Stimulated activated CD8-positive, alpha-beta memory T cell treated with anti-CD3 and anti-CD28 coated beads, Interleukin-2, amount 100 ng/mL, for 1 hour (primary cell): ENCODE measurements at places on chromosomes 1 and 21.

- no peak for DNase-seq
Measured at GRCh38 chr1:119225265-119225664, 84.8 kb upstream of the WARS2 start.

- no peak for DNase-seq
Measured at GRCh38 chr21:37562920-37563640, 196.5 kb downstream of the DYRK1A start.

GRCh38 chr1:216332462-216332861 lies 90.8 kb downstream of the USH2A start:
- DNase-seq = no peak

DNA sequence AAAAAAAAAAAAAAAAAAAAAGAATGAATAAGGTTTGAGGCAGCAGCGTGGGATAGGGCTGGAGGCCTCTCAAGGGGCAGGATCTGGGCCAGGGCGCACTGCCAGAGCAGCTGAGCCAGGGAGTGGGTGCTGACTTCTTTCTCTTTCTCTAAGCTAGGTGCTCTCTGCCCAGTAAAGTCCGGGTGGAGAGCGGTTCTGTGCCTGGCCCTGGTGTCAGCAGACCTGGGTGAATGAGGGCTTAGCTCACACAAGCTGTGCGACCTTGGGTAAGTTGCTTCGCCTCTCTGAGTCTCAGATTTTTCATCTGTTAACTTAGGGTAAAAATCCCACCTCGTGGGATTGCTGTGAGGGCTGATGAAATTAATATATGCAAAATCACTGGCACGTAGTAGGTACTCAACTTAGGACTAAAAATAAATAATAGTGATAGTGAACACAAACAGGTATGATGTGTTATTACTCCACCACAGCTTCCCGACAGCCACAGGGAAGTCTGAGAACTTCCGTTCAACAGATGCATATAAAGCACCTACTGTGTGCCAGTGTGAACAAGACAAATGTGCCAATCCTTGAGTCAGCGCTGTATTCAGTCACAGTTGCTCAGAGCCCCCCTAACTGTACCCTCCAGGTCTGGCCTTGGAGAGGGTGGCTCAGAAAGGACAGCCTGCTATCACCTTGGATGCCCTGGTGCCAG lies 2.0 kb upstream of the FAM131C start:
- no peak for DNase-seq

DNA sequence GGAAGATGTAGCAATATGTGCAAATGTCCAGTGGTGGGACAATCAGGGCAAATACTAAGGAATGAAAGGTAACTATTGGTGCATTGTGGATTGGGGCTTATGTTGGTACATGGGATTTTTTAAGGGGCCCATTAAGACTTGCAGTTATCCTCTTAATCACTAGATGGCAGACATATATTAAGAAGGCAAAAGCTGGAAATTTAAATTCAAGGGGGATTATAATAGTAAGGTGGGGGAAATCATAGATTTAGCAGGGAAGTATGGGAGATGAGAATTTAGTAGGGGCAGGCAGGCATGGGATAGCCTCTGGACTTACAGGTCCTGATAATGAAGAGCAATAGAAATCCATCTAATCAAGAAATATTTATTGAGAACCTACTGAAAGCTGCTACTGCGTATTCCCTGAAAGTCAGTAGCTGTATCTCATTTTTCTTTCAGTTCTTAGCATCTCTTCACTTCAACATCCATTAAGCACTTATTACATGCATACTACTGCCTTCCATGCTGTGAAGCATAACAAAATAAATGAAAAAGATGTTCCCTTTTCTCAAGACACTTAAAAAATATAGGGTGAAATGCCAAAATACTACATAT lies 251.8 kb downstream of the CRB1 start:
- no peak for DNase-seq

DNA sequence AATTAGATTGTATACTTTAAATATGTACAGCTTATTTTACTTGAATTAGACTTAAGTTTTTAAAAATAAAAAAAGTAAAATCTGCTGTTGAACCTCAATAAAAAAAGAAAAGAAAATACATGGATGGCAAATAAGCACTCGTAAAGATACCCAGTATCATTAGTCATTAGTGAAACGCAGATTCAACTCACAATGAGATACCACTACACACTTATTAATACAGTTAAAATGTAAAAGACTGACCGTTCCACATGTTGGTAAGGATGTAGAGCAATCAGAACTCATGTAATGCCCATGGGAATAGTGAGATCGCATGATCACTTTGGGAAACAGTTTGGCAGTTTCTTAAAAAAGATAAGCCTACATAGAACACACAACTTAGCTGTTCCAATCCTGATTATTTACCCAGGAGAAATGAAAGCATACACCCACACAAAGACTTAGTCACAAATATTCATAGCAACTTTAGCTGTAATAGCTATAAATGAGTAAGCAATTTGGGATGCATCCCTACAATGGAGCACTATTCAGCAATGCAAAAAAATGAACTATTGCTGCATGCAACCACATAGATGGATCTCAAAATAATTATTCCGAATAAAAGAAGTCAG lies 7.3 kb downstream of the SH2D1B start:
- no peak for DNase-seq

DNA sequence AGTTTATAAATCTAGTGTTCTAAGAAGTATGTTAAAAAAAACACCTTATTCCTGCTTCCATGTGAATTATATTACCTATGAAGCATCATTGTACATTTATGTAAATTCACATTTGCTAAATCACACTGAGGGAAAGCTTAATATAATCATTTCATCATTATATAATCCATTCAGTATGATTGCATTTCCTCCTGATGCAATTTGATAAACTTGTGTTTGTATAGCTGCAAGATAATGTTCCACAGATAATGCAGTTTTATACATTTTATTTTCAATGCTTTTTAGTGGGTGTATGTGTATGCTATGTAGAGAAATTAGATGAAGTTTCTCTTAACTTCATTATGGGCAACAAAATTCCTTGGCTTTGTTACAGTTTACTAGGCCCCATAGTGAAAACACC lies 79.6 kb downstream of the HS2ST1 start:
- DNase-seq = no peak

GRCh38 chr1:44033756-44034155 lies 2.5 kb upstream of the SLC6A9 start:
- DNase-seq = no peak
